ENCODE measurements at places on chromosomes 4 and X. TPM values are rescaled to one million over a fixed set of nuclear protein-coding genes. Genes with fewer than 3 reads are reported as not detected.

DNA sequence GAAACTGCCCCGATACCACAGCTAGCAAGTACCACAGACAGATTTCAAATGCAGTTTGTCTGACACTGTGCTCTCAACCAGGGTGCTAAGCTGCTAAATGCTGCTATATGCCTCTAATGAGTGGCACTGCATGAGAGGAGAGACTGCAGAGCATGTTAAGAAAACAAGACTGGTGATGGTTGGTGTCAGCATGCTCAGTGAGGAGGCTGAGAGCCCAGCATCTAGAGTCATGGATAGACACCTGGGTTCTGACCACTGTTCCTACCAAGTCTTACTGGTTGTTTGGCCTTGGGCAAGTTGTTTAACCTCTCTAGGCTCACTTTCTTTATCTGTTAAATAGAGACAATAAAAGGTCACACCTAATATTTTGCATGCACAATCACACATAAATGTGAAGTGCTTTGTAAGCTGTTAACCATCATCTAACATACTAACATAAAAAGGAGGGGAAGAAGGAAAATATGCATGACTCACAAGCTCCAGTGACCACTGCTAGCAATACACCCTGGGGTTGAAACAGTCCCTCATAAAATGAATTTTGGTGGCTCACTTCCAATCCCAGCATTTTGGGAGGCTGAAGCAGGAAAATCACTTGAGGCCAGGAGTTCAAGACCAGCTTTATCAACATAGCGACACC is 20.7 kb downstream of the HHIP start:
- no peak overlapping the region for H3K4me3 ChIP-seq
- H3K36me3 ChIP-seq = no peaks in the 10 kb centered on the region
- H3K27ac ChIP-seq = no peak overlapping the region
- H3K27me3 ChIP-seq = no peaks in the 10 kb centered on the region
- DNase-seq = no peak

- H3K27me3 ChIP-seq = no peaks in the 10 kb centered on the region
- no peak overlapping the region for H3K27ac ChIP-seq
- DNase-seq = no peak
- H3K4me1 ChIP-seq = no peaks in the 10 kb centered on the region
- H3K4me3 ChIP-seq = no peak overlapping the region
Observed at GRCh38 chr4:77652237-77652897, 46.7 kb downstream of the CXCL13 start.

GRCh38 chr4:147764337-147764736 is 32.4 kb downstream of the ARHGAP10 start:
- no peak overlapping the region for H3K4me3 ChIP-seq
- H3K4me1 ChIP-seq = peaks cover 51% of the 10 kb centered on the region
- no peaks in the 10 kb centered on the region for H3K36me3 ChIP-seq
- H3K27me3 ChIP-seq = no peaks in the 10 kb centered on the region
- DNase-seq = no peak

DNA sequence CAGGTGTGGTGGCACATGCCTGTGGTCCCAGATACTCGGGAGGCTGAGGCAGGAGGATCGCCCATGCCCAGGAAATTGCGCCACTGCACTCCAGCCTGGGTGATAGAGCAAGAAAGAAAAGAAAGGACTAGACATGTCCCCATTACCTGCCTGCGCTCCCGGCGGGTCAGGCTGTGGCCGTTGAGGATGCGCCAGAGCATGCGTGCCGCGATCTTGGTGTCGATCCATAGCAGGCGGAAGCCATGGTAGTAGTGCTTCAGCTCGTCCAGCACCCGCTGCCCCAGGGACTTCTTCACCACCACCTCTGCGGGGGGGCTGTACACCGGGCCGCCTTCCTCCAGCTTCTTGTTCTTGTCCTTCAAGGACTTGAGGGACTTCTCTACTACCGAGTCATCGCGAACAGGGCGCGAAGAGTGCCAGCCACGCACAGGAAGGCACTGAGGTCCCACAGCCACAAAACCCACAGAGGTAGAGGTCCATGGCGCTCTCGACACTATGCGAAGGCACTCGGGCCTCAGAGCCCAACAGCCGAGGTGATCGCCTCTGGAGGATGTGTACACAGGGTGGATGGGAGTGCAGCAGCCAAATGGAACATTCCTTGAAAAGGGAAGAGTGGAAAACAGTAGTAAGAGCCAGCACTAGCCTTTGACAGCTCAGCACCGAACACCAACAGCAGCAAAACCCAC is 14.6 kb downstream of the LETM1 start:
- no peak overlapping the region for H3K27ac ChIP-seq
- H3K4me3 ChIP-seq = no peak overlapping the region
- no peak for DNase-seq
- H3K4me1 ChIP-seq = peaks cover 30% of the 10 kb centered on the region
- H3K36me3 ChIP-seq = peaks cover 75% of the 10 kb centered on the region
- no peaks in the 10 kb centered on the region for H3K27me3 ChIP-seq

GRCh38 chrX:136909119-136909705 is 28.7 kb upstream of the RBMX start:
- H3K27me3 ChIP-seq = no peaks in the 10 kb centered on the region
- H3K4me1 ChIP-seq = peaks cover 8% of the 10 kb centered on the region
- DNase-seq = peak; percentile 78
- H3K36me3 ChIP-seq = no peaks in the 10 kb centered on the region

GRCh38 chr4:55927803-55928437 is 20.8 kb upstream of the CEP135 start:
- no peak for DNase-seq
- no peaks in the 10 kb centered on the region for H3K36me3 ChIP-seq
- no peak overlapping the region for H3K4me3 ChIP-seq

DNA sequence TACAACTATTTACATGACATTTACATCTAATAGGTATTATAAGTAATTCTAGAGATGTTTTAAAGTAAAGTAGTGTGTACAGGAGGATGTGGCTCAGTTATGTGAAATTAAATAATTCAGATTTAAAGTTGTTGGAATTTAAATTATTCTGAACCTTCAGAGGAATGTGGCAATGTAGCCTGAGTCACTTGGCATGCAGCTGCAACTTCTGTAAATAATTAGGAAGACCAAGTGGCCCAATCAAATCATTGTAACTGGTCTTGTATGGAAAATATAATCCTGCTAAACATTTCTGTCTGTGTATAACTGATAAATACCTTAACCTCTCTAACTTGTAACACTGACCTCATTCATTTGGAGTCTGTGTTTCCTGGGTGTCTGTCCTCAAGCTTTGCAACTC is 828.9 kb downstream of the GLUD2 start:
- no peaks in the 10 kb centered on the region for H3K27me3 ChIP-seq
- H3K36me3 ChIP-seq = no peaks in the 10 kb centered on the region
- H3K4me3 ChIP-seq = no peak overlapping the region

The SUPT20HL1 gene
- not detected for total RNA-seq

The TMEM47 gene
- total RNA-seq = 36.6 TPM

The GPC3 gene
- total RNA-seq = 5.4 TPM

The PNMA6F gene
- not detected for total RNA-seq

The MAGED1 gene
- total RNA-seq = 61.7 TPM

The LNX1 gene
- 9.5 TPM for total RNA-seq

The IL13RA2 gene
- not detected for total RNA-seq

All from left ventricle myocardium inferior (tissue), 1 donor.